ENCODE measurements at places on chromosomes 16 and 17. TPM values are rescaled to one million over a fixed set of nuclear protein-coding genes. Genes with fewer than 3 reads are reported as not detected.

DNA sequence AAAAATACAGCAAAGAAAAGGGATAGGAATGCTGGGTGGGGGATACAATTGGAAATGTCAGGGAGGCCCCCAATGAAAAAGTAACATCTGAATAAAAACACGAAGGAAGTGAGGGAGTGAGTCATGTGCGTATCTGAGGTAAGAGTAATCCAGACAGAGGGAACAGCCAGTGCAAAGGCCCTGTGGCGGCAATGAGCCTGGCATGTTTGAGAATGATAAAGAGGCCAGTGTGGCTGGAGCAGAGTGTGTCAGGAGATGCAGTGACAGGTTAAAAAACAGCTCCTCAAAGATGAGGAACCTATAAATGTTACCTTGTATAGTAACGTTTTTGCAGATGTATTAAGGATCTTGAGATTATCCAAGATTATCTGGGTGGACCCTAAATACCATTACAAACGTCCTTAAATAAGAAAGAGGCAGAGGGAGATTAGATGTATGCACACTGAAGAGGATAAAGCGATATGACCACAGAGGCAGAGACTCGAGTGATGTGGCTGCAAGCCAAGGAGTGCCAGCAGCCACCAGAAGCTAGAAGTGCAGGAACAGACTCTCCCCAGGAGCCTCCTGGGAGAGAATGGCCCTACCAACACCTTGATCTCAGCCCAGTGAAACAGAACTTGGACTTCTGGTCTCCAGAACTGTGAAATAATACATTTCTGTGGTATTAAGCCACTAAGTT lies 17.8 kb upstream of the SLC35B1 start:
- DNase-seq, result no peak

GRCh38 chr17:850086-850850 lies 68.1 kb downstream of the MRM3 start:
- DNase-seq, result no peak

The SCN4A gene
- under 0.01 TPM for total RNA-seq

DNA sequence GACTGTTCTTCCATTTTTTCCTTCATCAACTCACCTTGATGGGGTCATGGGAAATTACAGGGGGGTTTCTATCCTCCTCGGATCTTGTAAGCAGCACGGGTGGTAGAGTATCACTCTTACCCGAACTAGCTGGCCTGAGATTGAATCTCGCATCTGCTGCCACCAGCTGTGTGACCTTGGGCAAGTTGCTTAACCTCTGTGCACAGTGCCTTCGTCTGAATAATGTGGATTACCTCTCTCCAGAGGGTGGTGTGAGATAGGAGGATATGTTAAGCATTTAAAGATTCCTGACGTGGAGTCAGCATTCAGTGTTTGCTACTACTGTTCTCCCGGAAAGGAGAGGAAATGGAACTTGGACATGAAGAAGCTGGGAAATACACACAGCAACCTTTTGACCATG lies 24.4 kb downstream of the LASP1 start:
- DNase-seq, result peak; percentile 64

GRCh38 chr17:58532555-58532951 lies 18.1 kb upstream of the MTMR4 start:
- no peak for DNase-seq

DNA sequence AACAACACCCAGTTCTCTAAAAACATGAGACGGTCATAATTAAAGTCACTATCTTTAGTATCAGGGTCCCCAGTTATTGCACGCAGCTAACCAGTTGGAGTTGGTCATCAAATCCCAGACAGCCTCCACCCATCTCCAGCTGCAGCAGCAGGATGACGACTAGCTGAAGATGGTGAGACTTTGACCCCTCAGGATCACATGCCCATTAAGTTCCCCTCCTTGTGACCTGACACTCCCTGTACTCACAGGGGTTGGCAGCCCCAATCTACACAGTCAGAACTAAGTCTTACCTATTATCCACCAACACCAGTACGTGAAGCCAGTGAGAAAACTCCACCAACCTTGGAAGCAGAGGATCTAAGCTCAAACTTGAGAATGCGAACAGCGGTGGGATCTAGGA lies 37.7 kb upstream of the IRX5 start:
- DNase-seq, result no peak

GRCh38 chr16:4318451-4318910 lies 2.6 kb downstream of the GLIS2 start:
- no peak for DNase-seq

The LMF1 gene
- total RNA-seq, result 13.0 TPM

DNA sequence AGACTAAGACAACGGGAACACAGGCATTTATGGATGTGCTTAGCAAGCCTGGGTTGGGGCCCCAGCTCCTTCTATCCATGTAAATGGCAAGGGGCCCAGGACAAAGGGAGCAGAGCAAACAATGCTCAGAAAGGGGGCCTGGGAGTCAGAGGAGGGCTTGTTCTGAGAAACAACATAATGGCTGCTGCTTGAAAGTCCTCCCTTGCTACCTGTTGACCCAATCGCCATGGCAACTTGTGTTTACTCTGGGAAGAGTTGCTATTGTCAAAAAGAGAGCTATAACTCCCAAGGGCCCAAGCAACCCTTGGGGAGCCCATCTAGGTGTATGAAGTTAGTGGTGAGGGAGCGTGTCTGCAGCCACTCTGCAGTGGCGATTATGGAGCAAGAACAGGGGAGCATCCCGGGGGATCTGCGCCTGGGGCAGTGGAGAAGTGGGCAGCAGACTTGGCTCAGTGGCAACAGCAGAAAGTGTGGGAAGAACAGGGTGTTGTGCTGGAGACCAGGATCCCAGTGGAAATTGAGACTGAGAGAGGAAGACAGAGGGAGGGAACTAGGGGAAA lies 118.7 kb upstream of the NLRP1 start:
- DNase-seq, result no peak

DNA sequence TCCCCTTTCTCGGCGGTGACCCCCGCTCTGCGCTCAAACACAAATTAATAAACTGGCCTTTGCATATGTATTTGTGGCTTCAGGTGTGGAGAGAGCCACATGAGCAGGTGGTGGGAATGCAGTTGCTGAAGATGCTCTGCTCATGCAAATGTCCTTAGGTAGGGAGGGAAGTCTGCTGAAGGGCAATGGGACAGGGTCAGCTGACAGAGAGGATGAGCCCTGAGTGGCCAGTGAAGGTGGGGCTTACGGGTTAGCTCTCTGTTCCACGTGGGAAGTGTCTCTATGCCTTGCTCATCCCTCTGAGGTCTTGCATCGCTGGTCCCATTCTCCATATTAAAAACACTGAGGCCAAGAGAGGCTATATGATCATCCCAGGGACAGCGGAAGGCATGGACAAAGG lies 74.2 kb upstream of the CCL1 start:
- DNase-seq, result no peak

- no peak for DNase-seq
Measured at GRCh38 chr17:58480090-58480489, 8.1 kb downstream of the HSF5 start.

The LRRC37A2 gene
- 10.8 TPM for total RNA-seq

DNA sequence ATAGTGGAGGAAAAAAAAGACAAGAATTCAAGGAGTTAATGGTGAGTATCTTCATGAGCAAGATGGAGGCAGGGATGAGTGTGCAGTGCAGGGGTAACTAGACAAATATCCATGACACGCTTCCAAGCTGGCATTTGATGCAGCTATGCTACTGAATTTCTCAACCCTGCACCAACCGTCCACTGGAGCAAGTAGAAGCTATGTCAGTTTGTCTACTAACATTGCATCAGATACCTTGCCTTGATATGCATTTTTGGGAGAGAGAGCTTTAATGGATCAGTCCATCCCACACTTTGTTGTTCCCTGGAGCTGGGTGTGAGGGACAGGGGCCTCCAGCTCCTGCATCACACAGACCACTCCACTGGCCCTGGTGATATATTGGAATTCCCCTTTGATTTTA lies 16.4 kb downstream of the CCL11 start:
- DNase-seq, result no peak

- no peak for DNase-seq
Measured at GRCh38 chr16:80695020-80695419, 109.4 kb downstream of the CDYL2 start.

DNA sequence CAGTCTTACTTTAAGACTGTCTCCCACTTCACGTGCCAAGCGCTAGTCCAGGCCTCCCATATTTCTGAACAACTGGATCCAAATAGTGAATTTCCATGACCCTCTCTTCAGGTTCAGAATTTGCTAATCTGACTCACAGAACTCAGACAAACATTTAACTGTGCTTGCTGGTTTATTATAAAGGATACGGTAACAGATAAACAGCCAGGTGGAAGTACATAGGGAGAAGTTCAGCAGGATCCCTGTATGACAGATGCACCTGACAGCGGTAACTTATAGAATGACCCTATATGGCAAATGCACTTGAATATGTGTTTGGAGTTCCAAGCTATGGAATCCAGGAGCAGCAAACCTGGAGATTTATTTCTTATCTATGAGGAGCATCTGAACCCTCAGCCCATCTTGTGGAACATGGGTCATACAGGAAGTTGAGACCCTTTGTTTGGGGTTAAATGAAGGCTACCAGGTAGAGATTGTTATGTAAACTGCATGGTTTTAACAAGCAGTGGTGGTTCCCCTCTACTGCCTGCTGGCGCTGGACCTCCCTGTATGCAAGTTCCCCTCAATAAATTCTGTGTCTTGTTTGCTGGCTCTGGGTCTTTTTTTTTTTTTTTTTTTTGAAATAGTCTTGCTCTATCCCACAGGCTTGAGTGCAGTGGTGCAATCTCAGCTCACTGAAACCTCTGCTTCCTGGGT lies 622.6 kb downstream of the KCNJ2 start:
- no peak for DNase-seq

DNA sequence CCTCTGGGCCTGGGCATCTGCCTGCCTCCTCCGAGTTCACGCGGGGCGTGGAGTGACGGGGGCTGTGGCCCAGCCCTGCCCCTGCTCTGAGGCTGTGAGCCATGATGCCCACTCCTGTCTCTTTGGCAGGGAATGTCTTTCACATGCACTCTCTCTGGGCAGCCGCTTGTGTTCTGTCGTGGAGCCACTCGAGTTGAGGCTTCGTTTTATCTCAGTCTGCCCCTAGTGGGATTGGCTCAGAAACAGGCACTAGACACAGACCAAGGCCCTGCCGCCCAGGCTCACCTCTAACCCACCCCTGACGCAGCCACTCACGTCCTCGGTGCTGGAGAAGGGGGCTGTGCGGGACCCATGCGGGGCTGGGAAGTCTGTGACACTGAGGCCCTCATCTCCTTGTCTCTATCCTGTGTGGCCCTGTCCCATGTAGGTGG lies 67.5 kb upstream of the KCTD5 start:
- DNase-seq, result no peak

The CCDC154 gene
- total RNA-seq, result under 0.01 TPM

The SMCR8 gene
- total RNA-seq, result 21.6 TPM

DNA sequence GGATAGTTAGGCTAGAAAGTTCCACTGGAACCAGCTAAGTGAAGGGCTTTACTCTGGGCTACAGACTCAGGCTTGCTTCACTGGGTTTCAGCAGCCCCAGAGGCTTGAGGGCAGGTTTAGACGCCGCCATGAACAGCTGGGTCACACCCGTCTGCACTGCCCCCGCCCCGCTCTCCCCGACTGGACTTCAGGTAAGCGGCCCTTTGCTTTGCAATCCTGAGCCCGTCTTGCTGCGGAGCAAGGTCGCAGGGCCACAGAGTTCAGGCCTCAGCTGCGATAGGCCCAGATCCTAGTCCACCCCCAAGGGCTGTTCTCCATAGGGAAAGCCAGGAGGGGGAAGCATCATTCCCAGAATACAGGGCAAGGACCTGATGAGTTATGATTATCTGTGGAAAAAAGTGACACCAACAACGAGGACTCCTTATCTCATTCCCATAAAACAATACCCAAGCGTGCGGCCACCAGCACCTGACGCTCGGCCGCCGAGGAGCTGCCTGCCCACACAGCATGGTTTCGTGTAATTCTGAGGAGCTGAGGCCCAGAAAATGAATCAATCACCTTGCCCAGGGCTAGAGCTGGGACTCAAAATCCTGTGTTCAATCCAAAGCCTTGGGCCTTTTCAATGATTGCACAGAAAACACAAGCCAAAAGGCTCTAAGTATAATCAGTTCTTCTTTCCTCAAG lies 20.4 kb downstream of the MEAK7 start:
- no peak for DNase-seq

The NPIPB6 gene
- not detected for total RNA-seq

- no peak for DNase-seq
Measured at GRCh38 chr17:57048096-57048495, 37.0 kb upstream of the AKAP1 start.

The GPRC5C gene
- total RNA-seq, result 0.43 TPM

- peak; percentile 98 for DNase-seq
Measured at GRCh38 chr16:11079652-11080187, 135.4 kb downstream of the CLEC16A start.

The ARHGDIG gene
- not detected for total RNA-seq

The HS3ST2 gene
- total RNA-seq, result not detected

GRCh38 chr16:57946181-57946801 lies 24.6 kb downstream of the CNGB1 start:
- DNase-seq, result no peak

DNA sequence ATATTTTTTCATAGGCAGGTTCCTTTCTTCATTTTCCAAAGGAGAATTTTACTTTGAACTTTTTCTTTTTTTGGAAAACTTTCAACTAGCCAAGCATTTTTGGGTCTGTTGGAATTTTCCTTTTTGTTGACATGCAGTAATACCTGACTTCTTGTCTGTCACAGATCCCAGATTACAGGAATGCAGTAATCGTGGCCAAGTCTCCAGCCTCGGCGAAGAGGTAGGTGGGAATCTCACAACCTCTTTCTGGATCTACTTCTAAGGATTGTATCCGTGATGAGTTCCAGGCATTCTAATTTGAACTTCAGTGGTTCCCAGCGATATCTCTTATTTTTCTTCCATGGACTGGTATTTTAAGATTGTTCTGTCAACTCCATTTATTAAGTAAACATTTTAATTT lies 31.7 kb downstream of the PRPSAP2 start:
- DNase-seq, result no peak

DNA sequence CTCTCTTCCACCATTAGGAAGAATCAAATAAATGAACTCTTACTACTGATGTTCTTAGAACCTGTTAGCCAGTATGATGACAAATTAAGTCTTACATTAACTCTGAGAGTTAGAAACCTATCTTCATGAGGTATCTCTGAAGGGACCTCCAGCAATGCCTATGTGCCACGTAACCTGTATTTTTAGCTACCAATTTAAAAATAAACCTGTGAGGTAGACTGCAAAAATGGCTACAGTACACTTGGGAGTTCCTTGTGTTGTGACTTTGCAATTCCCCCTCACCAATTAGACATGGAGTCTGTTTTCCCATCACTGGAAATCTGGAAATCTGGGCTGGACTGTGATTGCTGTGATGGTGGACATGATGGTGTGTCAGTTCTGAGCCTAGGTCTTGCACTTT lies 143.7 kb upstream of the MPHOSPH6 start:
- no peak for DNase-seq

The EVPL gene
- under 0.01 TPM for total RNA-seq

DNA sequence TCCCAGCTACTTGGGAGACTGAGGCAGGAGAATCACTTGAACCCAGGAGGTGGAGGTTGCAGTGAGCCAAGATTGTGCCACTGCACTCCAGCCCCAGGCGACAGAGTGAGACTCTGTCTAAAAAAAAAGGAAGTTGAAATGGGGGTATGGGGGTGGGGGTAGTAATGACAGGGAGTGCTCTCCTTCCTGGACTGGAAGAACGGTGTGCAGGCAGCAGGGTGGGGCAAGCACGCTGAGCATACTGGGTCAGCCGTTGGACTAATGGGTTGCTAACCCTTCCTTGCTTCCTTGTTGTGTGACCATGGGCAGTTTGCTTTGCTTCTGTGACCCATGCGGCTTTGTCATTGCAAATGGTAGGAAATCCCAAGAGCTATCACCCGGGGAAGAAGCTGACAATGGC lies 16.5 kb downstream of the KATNIP start:
- no peak for DNase-seq
